Activated CD8-positive, alpha-beta T cell treated with anti-CD3 and anti-CD28 coated beads for 36 hours (primary cell): ENCODE measurements at places on chromosomes 2 and 18.
A peak's percentile ranks its signal among the peaks of the same experiment; 100 is the strongest.

DNA sequence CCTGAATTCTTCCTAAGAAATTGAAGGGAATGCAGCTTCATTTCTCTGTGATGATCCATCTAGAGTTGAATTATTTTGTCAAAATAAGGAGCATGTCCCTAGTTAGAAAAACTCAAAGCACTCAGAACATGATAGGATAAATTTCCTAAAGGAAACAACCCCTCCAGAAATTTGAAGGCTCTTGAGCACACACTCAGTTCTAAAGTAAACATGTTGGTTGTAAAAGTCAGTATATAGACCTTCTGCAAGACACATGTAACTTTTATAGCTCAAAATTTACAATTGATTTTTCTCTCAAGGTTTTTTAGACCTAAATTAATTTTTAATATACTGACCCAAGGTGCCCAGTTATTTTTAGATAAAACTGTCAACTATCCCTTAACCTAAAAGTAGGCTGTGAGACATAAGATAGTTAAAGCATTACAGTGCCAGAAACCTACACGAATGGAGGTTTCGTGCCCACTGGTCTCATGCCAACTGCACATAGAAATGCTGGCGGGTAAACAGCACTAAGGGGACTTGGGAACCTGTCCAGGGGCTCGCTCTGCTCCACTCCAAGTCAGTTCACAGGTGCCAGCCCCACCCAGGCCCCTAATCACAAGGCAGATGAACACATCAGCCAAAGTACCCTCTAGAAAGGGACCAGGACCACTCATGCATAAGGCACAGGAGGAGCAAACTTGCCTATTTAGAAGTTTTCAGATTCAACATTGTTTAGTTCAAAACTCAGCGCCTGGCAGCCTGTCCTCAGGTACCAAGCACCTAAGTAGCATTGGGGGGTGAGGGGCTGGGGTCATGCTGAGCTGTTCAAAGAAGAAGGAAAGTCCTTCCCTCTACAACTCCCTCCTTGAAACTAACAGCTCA is 106.5 kb downstream of the SMC6 start:
- no peaks in the 10 kb centered on the region for H3K27me3 ChIP-seq
- H3K4me1 ChIP-seq: peaks cover 10% of the 10 kb centered on the region
- H3K4me3 ChIP-seq: no peak overlapping the region
- H3K27ac ChIP-seq: no peak overlapping the region
- no peaks in the 10 kb centered on the region for H3K36me3 ChIP-seq

GRCh38 chr2:20143263-20143662 is 81.7 kb downstream of the SDC1 start:
- H3K36me3 ChIP-seq: no peaks in the 10 kb centered on the region
- peaks cover 2% of the 10 kb centered on the region for H3K4me1 ChIP-seq
- no peak overlapping the region for H3K27ac ChIP-seq
- no peak for DNase-seq
- peaks cover 8% of the 10 kb centered on the region for H3K27me3 ChIP-seq

DNA sequence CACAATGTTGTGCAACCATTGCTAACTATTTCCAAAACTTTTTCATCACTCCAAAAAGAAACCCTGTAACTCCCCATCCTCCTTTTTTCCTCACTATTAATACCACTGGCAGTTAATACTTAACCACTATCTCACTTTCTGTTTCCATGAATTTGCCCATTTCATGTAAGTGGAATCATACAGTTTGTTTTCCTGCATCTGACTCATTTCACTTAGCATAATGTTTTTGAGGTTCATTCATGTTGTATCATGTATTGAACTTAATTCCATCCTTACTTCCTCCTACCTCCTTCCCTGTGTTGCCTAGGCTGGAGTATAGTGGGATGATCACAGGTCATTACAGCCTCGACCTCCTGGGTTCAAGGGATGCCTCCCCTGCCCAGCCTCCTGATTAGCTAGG is 68.3 kb downstream of the FAM117B start:
- DNase-seq: no peak
- H3K4me1 ChIP-seq: peaks cover 63% of the 10 kb centered on the region
- no peaks in the 10 kb centered on the region for H3K27me3 ChIP-seq
- H3K27ac ChIP-seq: peak overlapping the region; percentile 90
- peaks cover 30% of the 10 kb centered on the region for H3K36me3 ChIP-seq

GRCh38 chr2:157419031-157419575 is 24.8 kb downstream of the CYTIP start:
- DNase-seq: peak; percentile 39
- peaks cover 86% of the 10 kb centered on the region for H3K36me3 ChIP-seq
- H3K27ac ChIP-seq: peak overlapping the region; percentile 96

- H3K27ac ChIP-seq: no peak overlapping the region
- DNase-seq: no peak
- H3K27me3 ChIP-seq: no peaks in the 10 kb centered on the region
These were observed 66.9 kb downstream of the CDH20 start for GRCh38 chr18:61400016-61400635.

DNA sequence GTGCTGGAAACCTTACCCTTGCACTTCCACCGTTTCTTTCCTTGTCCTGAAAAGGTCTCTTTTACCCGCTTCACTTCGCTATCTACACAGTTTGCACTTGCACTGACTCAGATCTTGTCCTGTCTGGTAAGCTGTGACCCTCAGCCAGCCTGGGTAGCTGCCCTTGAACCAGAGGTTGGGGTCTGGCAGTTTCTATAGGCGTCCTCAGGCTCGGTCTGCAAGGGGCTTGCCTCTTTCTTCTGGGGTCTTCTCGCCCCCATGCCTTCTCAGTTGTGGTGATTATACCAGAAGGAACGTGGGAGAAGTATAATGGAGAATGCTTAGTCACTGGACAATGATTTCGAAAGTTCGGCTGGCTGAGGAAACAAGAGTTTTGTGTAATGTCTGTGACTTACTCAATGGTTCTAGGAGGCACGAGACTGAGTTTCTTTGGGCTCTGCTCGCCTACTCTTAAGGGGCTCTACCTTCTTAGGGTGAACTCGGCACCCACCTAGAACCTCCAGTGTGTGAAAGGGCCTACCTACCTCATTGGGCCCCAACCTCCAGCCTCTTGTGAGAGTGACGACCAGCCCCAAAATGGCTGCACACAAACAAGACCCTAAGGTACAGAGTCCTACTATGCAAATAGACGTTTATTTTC is 6.9 kb upstream of the STAT1 start:
- H3K4me3 ChIP-seq: no peak overlapping the region
- peaks cover 37% of the 10 kb centered on the region for H3K4me1 ChIP-seq
- H3K27me3 ChIP-seq: no peaks in the 10 kb centered on the region
- H3K27ac ChIP-seq: no peak overlapping the region
- DNase-seq: peak; percentile 69

DNA sequence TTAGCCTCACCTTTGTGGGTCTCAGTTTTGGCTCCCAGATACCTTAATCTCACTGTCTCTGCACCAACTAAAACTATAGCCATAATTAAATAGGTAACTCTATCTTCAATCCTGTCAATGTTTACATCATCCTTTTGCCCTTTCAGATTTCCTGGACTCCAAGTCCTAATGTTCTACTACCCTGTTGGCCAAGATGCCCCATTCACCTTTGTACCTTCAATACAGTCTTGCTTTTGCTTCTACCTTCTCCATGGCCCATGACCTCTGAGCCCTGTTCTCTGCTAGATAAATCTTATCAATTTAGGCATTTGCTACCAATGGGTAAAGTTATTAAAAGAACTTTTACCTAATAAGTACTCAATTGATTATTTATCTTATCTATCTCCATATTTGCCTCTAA is 635.5 kb downstream of the ARHGAP15 start:
- H3K36me3 ChIP-seq: peaks cover 13% of the 10 kb centered on the region
- no peaks in the 10 kb centered on the region for H3K27me3 ChIP-seq
- no peak overlapping the region for H3K4me3 ChIP-seq
- H3K27ac ChIP-seq: no peak overlapping the region

- H3K27ac ChIP-seq: peak overlapping the region; percentile 86
- H3K36me3 ChIP-seq: no peaks in the 10 kb centered on the region
- peak; percentile 87 for DNase-seq
- peaks cover 66% of the 10 kb centered on the region for H3K4me1 ChIP-seq
- no peaks in the 10 kb centered on the region for H3K27me3 ChIP-seq
- no peak overlapping the region for H3K4me3 ChIP-seq
These were observed 44.1 kb upstream of the TTC39C start for GRCh38 chr18:23970161-23971096.

DNA sequence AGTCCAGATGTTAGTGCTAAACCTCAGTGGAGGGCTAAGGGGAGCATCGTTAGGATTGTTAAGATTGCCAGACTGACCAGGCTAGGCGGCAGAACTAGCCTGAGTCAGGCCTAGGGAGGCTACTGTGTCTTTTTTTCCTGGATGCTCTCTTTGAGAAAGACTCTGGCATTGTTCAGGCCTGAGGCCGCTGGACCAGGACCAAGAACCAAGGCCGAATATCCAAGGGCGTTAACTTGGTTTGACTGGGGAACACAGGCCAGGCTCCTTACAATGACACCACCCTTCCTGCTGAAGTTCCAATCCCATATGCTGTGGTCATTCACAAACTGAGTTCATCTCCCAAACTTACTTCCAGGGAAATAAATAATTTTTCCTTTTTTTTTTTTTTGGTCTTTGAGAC is 10.6 kb downstream of the HTRA2 start:
- H3K4me3 ChIP-seq: no peak overlapping the region
- no peak for DNase-seq
- no peak overlapping the region for H3K27ac ChIP-seq
- no peaks in the 10 kb centered on the region for H3K4me1 ChIP-seq

- peaks cover 27% of the 10 kb centered on the region for H3K27me3 ChIP-seq
- no peak overlapping the region for H3K27ac ChIP-seq
- H3K36me3 ChIP-seq: no peaks in the 10 kb centered on the region
- H3K4me1 ChIP-seq: peaks cover 4% of the 10 kb centered on the region
- H3K4me3 ChIP-seq: no peak overlapping the region
- DNase-seq: no peak
These were observed 366.9 kb upstream of the GALNT5 start for GRCh38 chr2:156890529-156891148.

DNA sequence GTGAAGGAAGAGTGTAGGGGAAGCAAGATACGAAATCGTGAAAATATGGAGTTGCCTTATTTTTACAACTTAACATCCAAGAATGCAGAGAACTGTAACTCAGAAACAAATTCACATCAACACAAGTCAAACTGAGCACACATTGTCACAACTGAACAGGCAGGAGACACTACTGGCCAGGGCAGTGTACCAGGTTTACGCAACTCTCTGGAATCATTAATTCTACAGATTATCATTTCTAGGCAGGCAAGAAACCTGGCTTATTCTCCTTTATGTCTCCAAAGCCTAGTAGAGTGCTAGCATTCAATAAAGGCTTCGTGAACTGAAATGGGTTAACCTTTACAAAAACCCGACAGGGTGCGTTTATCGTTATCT is 584 bp downstream of the COA5 start:
- peaks cover 59% of the 10 kb centered on the region for H3K4me1 ChIP-seq
- H3K4me3 ChIP-seq: peak overlapping the region; percentile 90
- H3K27me3 ChIP-seq: no peaks in the 10 kb centered on the region
- DNase-seq: no peak

DNA sequence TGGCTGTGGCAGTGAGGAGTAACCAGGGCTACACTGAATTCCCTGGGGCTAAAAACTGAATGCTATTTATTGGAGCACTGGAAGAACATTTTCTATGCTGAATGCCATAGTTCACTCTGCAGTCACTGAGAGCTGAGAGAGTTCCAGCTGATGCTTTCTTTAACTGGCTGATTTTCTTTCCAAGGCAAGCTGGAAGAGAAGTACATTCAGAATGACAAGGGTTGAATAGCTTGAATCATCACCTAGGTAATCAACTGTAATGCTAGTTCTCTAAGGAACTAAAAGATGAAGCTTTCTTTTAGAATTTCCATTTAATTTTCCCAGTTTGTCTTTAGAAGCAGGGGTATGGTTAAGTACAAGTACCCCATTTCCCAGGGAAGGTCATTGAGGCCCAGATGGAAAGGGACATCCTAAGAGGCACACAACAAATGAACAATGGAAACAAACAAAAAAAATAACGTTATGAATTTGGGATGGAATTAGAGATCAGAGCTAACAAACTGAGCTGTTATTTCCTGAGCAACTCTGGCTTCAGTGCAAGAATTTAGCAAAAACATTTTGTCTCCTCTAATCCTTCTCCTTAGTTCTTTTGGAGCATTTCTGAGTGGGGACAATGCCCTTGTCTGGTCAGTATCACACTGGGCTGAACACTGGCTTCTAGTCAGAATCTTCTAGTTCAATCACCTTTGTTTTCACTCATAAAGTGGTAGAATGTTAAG is 132.8 kb upstream of the REG3A start:
- H3K36me3 ChIP-seq: no peaks in the 10 kb centered on the region
- no peak for DNase-seq
- no peak overlapping the region for H3K4me3 ChIP-seq
- no peak overlapping the region for H3K27ac ChIP-seq
- H3K4me1 ChIP-seq: no peaks in the 10 kb centered on the region

- H3K27ac ChIP-seq: no peak overlapping the region
- no peaks in the 10 kb centered on the region for H3K4me1 ChIP-seq
- no peaks in the 10 kb centered on the region for H3K27me3 ChIP-seq
- no peak overlapping the region for H3K4me3 ChIP-seq
These were observed 7.0 kb upstream of the STRN start for GRCh38 chr2:36973320-36973719.

- no peaks in the 10 kb centered on the region for H3K36me3 ChIP-seq
- H3K27ac ChIP-seq: no peak overlapping the region
- no peaks in the 10 kb centered on the region for H3K27me3 ChIP-seq
- no peak overlapping the region for H3K4me3 ChIP-seq
- H3K4me1 ChIP-seq: no peaks in the 10 kb centered on the region
- DNase-seq: no peak
These were observed 418.6 kb downstream of the TSN start for GRCh38 chr2:122174061-122174460.

DNA sequence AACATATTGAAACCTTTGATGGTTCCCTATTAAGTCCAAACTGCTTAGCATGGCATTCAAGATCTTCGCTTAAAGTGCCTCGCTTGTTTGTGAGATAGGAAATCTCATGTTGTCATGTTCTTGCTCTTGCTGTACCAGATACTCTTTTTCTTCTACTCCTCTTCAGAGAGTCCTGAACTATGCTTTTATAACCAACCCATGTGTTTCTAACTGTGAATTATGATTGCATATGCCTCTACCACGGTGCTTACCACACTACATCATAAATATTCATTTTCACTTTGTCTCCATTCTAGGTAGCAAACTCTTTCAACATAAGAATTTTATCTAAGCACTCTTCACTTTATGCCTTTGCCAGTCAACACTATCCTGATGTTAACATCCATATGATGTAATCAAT is 23.6 kb downstream of the STAT4 start:
- no peak overlapping the region for H3K4me3 ChIP-seq
- H3K4me1 ChIP-seq: peaks cover 78% of the 10 kb centered on the region
- no peaks in the 10 kb centered on the region for H3K27me3 ChIP-seq
- peak overlapping the region; percentile 82 for H3K27ac ChIP-seq

- no peak overlapping the region for H3K27ac ChIP-seq
- no peak for DNase-seq
- no peaks in the 10 kb centered on the region for H3K4me1 ChIP-seq
- H3K27me3 ChIP-seq: no peaks in the 10 kb centered on the region
These were observed 262.1 kb upstream of the KLHL14 start for GRCh38 chr18:33034945-33035344.

GRCh38 chr2:40450796-40451430 is 977 bp downstream of the SLC8A1 start:
- H3K36me3 ChIP-seq: no peaks in the 10 kb centered on the region
- H3K27me3 ChIP-seq: peaks cover 36% of the 10 kb centered on the region
- H3K4me3 ChIP-seq: peak overlapping the region; percentile 71
- H3K27ac ChIP-seq: no peak overlapping the region
- no peak for DNase-seq

- no peaks in the 10 kb centered on the region for H3K27me3 ChIP-seq
- no peaks in the 10 kb centered on the region for H3K36me3 ChIP-seq
- no peak overlapping the region for H3K27ac ChIP-seq
These were observed 174.5 kb downstream of the PID1 start for GRCh38 chr2:229096409-229097066.
